Upper lobe of left lung (tissue), 6 donors: ENCODE measurements at places on chromosomes 5 and 9. TPM values are rescaled to one million over a fixed set of nuclear protein-coding genes. Genes with fewer than 3 reads are reported as not detected.

DNA sequence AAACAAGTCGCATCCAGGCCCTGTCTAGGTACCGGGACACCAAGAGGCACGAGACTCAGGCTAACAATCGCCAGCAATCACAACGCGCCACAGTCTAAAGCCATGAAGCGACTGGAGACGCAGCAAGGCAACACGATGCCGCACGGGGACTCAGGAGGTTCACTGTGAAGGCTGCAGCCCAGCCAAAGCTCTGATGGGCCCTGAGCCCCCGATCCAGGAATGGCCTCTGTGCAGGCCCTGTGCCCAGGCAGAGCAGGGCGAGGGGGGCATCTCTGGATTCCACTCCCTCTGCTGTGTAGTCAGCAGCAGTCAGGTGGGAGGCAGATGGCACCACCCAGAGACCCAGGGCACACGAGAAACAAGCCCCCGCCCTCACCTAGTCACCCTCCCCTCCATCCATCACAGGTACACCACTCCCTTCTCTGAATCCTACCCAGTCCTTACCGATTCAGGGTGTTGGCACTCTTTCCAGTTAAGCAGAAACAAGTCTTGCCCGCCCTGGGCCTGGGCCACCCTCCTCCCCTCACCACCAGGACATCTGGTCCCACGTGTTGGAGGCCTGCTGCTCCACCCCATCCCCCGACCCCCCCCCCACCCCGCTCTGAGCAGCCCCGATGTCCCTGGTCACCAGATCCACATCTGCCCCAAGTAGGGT is 1.1 kb downstream of the RALGDS start:
- no peak for DNase-seq
- H3K4me1 ChIP-seq: peaks cover 83% of the 10 kb centered on the region
- H3K36me3 ChIP-seq: no peaks in the 10 kb centered on the region
- no peaks in the 10 kb centered on the region for H3K27me3 ChIP-seq

The SLC25A2 gene
- 1.2 TPM for total RNA-seq

- H3K27ac ChIP-seq: no peak overlapping the region
- DNase-seq: no peak
- no peaks in the 10 kb centered on the region for H3K27me3 ChIP-seq
- H3K4me1 ChIP-seq: no peaks in the 10 kb centered on the region
- no peaks in the 10 kb centered on the region for H3K36me3 ChIP-seq
These were observed 106.6 kb upstream of the NMUR2 start for GRCh38 chr5:152511531-152512132.

The FIBCD1 gene
- 10.5 TPM for total RNA-seq

The FREM1 gene
- total RNA-seq: 1.8 TPM

GRCh38 chr5:107948377-107948776 is 277.6 kb upstream of the EFNA5 start:
- no peaks in the 10 kb centered on the region for H3K36me3 ChIP-seq
- no peak overlapping the region for H3K4me3 ChIP-seq
- H3K4me1 ChIP-seq: no peaks in the 10 kb centered on the region

The ABO gene
- 17.8 TPM for total RNA-seq

The OR1J2 gene
- 0.61 TPM for total RNA-seq

DNA sequence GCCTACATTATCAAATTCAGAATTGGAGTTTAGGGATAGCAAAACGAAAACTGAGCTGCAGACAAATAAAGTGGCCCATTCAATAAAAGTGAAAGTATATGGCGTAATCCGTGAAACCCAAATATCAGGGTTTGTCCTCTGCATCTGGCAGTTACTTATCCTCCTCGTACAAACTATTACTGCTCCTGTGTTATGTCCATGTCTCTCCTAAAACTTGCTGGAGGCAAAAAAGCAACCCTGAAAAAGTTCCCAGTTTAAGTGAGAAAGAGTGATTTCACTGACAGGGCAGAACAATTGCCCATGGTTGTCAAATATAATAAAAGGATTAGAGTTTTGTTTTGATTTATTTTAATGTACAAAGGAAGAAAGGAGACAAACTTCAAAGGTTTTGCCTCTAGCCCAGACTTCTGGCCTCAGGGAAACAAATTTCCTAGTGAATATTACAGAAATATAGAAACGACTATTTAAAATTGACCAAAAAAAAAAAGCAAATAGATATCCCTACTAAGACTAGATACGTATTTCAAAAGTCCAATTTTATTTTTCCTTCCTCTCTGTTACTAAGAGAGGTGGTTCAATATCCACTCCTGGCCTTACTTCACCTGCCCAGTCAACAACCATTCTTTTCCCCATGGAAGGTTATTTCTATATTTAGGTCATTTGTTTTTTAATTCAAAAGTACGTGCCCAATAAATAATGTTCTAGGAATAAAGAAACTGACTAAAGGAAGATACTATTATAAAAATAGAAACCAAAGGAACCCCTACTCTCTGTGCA is 50.0 kb downstream of the NFIB start:
- H3K4me1 ChIP-seq: no peaks in the 10 kb centered on the region
- H3K27me3 ChIP-seq: no peaks in the 10 kb centered on the region
- no peak overlapping the region for H3K27ac ChIP-seq

The WHRN gene
- 17.8 TPM for total RNA-seq

DNA sequence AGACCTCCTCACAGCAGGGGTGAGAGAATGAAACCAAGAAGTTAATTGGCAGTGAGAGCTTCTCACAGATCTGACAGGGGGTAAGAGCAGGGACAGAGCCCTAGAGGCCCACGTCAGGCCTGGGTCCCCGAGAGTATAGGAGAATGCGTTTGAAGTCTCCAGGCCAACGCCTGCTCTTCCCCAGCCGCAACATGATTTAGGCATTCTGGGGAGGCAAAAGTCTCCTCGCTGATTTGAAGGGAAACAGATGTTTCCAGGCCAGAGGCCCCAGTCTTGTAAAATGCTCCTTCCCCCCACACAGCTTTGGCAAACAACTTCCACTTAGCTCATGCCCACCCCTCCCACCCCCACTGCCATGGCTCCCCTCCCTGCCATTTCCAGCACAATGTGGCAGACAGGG is 239.2 kb upstream of the TRIM32 start:
- H3K4me1 ChIP-seq: no peaks in the 10 kb centered on the region
- no peaks in the 10 kb centered on the region for H3K27me3 ChIP-seq
- no peak for DNase-seq
- H3K27ac ChIP-seq: no peak overlapping the region
- no peaks in the 10 kb centered on the region for H3K36me3 ChIP-seq
- H3K4me3 ChIP-seq: no peak overlapping the region

GRCh38 chr5:59187857-59188256 is 605.0 kb downstream of the RAB3C start:
- H3K27me3 ChIP-seq: no peaks in the 10 kb centered on the region
- H3K36me3 ChIP-seq: no peaks in the 10 kb centered on the region
- H3K4me3 ChIP-seq: no peak overlapping the region
- no peak for DNase-seq
- H3K4me1 ChIP-seq: peaks cover 5% of the 10 kb centered on the region

- no peaks in the 10 kb centered on the region for H3K4me1 ChIP-seq
- H3K36me3 ChIP-seq: no peaks in the 10 kb centered on the region
- H3K27me3 ChIP-seq: no peaks in the 10 kb centered on the region
- H3K4me3 ChIP-seq: no peak overlapping the region
- no peak overlapping the region for H3K27ac ChIP-seq
These were observed 342.5 kb upstream of the MPDZ start for GRCh38 chr9:13621872-13622564.

- H3K4me3 ChIP-seq: no peak overlapping the region
- H3K27ac ChIP-seq: no peak overlapping the region
- H3K4me1 ChIP-seq: no peaks in the 10 kb centered on the region
- H3K27me3 ChIP-seq: no peaks in the 10 kb centered on the region
- no peak for DNase-seq
These were observed 84.6 kb downstream of the STARD4 start for GRCh38 chr5:111427762-111428161.

- DNase-seq: no peak
- H3K36me3 ChIP-seq: peaks cover 40% of the 10 kb centered on the region
- no peaks in the 10 kb centered on the region for H3K27me3 ChIP-seq
- H3K27ac ChIP-seq: no peak overlapping the region
These were observed 51.6 kb downstream of the MACROH2A1 start for GRCh38 chr5:135347392-135347791.

DNA sequence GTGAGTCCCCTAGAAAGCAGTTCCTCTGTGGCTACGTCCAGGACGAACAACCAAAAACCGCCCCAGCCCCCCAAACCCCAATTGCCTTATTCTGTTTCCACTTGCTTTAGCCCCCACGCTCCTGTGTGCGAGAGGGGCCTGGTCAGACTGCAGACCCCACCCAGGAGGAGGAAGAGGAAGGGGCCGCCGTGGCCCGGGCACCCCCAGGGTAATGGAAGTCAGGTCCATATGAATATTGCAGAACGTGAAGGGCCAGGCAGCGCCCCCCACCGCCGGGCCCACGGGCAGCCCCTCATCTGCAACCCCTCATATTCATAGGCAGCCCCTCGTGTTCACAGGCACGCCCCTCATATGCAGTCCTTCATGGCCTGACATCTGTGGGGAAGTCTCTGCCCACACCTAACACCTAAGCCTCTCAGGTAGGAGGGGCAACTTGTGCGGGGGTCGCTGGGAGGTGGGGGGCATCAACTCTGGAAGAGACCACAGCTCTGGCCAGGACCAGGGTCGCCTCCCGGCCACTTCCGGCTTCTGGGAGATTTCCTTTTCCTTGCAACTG is 37.7 kb upstream of the PLEKHG4B start:
- H3K27ac ChIP-seq: no peak overlapping the region
- DNase-seq: no peak
- peaks cover 3% of the 10 kb centered on the region for H3K4me1 ChIP-seq
- H3K36me3 ChIP-seq: no peaks in the 10 kb centered on the region

The GAPT gene
- 1.0 TPM for total RNA-seq

GRCh38 chr9:136021171-136021871 is 60.1 kb upstream of the UBAC1 start:
- peaks cover 14% of the 10 kb centered on the region for H3K4me1 ChIP-seq
- no peak overlapping the region for H3K27ac ChIP-seq
- no peak overlapping the region for H3K4me3 ChIP-seq
- H3K36me3 ChIP-seq: peaks cover 6% of the 10 kb centered on the region
- no peaks in the 10 kb centered on the region for H3K27me3 ChIP-seq

GRCh38 chr5:27462936-27463335 is 424.6 kb upstream of the CDH9 start:
- H3K4me1 ChIP-seq: no peaks in the 10 kb centered on the region
- no peak overlapping the region for H3K4me3 ChIP-seq
- no peaks in the 10 kb centered on the region for H3K36me3 ChIP-seq
- H3K27ac ChIP-seq: no peak overlapping the region
- no peak for DNase-seq

DNA sequence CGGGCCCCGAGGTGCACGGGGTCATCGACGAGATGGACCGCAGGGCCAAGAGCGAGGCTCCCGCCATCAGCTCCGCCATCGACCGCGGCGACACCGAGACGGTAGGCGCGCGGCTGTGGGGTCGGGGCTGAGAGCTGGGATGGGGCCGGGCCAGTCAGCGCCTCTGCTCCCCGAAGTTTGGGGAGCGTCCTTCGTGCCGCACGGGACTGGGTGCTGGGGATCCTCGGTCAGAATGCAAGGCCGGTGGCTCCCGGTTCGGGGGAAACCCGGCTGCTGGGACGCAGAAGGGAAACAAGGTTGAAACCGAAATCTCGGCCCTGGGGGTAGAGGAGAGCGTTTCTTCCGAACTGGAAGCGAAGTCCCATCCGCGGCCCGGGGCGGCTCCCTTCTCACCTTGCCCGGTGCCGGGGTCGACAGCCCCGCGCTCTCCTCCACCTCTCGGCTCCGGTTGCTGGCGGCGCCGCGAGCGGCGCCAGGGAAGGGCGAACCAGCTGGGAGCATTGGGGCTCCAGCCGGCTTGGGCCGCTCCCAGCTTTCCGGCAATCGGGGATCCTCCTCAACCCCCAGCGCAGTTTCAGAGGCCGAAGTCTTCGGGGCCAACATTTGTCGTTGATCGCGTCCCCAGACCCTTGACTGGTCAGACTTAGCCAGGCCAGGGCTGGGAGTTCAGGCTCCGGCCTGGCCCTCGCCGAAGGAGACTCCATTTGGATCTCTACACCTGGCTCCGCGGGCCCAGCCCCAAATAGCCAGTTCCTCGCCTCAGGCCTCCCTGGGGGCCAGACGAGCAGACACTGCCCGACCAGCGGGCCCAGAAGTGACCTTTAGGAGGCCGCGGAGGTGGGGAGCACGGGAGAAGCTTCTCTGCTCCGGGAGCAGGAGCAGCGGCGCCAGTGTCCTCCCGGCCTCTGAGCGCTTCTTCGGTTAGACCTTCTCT is 1.1 kb downstream of the LHX2 start:
- peaks cover 54% of the 10 kb centered on the region for H3K27me3 ChIP-seq
- peak overlapping the region; percentile 35 for H3K4me3 ChIP-seq
- DNase-seq: peak; percentile 82
- H3K27ac ChIP-seq: no peak overlapping the region
